ENCODE measurements at places on chromosomes 3 and 15.

- DNase-seq = no peak
Observed at GRCh38 chr3:124297062-124297980, 305.4 kb upstream of the ROPN1 start.

- no peak for DNase-seq
Observed at GRCh38 chr3:35965908-35966307, 326.6 kb downstream of the ARPP21 start.

DNA sequence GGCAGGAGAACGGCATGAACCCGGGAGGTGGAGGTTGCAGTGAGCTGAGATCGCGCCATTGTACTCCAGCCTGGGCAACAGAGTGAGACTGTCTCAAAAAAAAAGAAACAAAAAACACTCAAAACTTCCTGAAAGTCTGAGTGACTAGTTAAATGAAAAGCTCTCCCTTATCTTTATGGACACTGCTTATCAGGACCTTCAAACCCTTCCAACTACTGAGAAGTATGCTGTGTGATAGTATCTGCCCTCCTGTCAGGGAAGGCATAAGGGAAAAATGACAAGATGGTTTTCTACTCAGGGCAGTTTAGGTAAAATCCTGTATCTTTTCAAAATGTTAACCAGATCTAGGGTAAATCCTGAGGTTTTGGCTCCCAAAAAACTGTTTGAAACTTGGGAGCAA lies 21.8 kb downstream of the EMC7 start:
- no peak for DNase-seq

DNA sequence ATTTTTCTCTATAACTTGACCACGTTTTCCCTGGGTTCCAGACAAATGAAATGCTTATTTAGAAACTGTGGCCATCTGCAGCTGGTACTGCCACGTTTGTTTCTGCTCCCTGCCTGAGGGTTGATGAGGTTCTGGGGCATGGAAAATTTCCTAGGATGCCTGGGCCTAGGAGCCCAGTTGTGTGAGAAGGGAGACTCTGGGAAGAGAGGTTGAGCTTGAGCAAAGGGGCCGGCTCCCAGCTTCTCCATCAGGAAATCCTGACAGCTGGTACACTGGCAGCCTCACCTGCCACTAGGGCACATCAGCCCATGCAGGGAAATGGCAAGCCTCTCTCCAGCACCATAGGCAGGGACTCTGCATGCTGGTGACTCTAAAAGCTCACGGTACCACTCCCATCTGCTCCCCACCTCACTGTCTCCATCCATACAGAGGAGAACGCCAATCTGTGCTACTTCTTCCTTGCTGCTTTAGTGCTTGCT lies 165.4 kb upstream of the PPP2R3A start:
- no peak for DNase-seq

- no peak for DNase-seq
Observed at GRCh38 chr3:114634635-114635034, 340.8 kb downstream of the TIGIT start.

DNA sequence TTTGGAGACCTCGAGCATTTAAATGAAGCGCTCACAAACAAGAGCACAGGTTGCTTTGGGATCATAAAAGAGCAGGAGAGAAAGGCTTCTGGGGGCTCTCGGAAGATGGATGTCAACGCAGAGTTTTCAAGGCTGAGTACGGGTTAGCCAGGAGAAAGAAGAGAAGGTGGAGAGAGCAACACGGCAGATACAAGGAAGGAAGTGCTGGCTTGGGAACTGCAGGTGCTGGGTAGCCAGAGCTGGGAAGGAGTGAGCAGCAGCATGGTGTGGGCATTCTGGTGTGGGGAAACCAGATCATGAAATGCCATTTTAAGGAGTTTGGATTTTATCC lies 580 bp upstream of the RUBCN start:
- no peak for DNase-seq

DNA sequence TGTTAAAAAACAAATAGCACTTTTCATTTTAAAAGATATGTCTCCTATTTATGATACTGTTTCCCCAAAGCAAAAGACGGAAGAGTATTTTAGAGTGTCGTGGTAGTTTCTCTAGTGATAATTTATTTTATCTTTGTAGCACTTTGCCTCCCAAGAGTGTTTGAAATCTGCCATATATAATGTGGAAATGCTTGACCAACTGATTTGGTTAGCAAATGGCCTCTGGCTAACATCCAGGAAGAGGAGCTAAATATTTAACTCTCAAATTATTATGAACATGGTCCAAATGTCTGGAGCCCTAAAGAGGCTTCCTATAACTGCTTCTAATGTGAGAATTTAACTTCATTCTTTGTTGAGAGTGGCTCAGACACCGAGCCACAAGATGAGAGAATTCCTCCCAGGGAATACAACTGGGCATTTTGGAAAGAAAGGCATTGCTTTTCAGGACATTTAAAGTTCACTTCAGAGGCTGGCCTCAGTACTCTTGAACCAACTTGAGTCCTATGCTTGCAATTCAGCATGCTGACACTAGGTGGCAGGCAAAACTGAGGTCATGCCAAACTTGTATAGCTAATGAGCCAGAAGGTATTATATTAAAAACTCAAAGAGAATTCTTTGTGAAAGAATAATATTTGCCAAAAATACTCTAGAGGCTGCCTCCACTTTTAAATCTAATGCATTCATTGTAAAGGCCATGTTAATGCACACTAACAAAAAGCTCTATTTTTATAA lies 104.5 kb downstream of the RARB start:
- DNase-seq = peak; percentile 2

DNA sequence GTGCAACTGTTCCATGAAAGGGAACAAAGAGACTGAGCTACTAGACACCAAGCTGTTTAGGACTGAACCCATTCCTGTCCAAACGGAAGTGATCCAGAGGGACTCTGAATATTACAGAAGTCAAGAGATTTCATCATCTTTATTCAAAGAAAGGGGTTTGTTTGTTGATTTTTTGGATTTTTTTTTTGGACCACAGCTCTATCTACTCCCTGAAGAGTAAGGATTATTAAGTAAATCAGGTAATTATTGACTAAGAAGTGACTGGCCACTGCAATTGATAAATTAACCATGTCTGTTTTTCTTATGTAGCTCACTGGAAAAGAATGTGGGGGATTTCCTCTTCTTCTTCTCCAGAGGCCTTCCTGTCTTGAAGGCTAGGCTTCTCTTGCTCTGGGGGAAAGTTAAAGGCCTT lies 146.6 kb upstream of the TPM1 start:
- no peak for DNase-seq

Measured in CD4-positive, alpha-beta T cell treated with Interleukin-10 for 1 hour (primary cell).